Left renal pelvis (tissue), 4 donors: ENCODE measurements at places on chromosomes 2 and 18.

- no peak for DNase-seq
Measured at GRCh38 chr2:68171146-68171545, 13.5 kb downstream of the PNO1 start.

DNA sequence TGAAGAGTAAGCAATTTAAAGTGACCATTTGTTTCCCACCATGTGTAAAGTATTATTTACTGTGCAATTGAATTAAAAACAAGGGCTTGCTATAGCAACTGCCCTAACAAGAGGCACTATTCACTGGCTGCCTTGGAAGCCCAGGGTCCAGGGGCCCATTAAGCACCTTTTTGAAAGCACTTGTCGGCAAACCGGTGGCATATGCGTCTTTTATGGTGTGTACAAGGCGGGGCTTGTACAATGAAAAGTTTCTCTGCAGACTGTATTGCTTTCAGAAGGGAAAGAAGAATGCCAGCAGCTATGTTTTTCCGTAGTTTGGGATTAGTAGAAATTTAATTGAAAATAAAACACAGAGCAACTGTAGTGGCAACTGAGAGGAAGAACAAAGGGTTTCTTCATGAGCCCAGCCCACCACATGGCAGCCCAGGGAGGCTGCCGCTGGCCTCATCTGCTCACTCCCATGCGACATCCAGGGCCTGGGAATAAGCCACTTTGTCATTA lies 279.5 kb upstream of the PARD3B start:
- no peak for DNase-seq

GRCh38 chr2:168255103-168255502 lies 7.7 kb upstream of the STK39 start:
- DNase-seq = no peak

DNA sequence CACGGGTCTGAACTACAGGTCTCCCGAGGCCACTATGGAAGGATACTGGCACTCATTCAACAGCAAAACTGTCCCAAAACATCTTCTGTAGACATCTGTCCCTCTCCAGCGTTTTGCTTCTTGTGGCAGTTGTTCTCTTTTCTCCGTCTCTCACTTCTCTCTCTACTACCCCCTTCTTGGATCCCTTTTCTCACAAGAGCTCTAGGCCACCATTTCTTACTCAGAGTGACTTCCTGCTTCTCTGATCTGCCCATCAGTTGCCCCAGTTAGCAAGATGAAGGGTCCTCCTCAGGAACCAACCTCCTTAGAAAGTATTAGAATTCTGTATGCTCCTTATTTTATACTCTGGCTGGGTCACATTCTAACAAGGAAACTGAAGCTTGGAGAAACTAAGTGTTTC lies 32.6 kb downstream of the BCL2 start:
- no peak for DNase-seq

GRCh38 chr18:13321923-13322322 lies 103.4 kb downstream of the LDLRAD4 start:
- no peak for DNase-seq

DNA sequence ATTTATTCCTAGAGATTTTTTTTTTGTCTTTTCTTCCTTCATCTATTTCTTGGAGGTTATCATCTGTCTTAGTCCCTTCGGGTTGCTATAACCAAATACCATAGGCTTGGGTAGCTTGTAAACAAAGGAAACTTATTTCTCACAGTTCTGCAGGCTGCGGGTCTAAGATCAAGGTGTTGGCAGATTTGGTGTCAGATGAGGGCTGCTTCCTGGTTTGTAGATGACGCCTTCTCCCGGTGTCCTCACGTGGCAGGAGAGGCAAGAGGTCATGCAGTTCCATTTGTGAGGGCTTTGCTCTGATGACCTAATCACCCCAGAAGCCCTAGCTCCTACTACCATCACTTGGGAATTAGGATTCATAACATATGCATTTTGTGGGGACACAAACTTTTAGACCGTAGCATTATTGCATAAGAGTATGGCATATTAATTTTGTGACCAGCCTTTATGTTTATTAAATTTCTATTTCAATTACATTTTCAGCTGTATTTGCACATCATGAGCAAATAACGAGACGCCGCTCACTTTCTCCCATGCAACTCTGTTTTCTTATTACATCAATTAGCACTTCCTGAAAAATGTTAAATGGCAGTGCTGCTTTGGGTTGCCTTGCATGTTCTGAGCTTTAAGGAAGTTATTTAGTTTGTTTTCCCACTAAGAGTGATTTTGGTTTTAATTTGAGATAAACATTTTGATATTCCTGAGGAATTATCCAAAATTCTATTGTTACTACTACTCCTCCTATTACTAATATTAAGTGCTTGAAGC lies 246.4 kb upstream of the HDAC4 start:
- no peak for DNase-seq

GRCh38 chr2:195563857-195564512 lies 93.0 kb upstream of the SLC39A10 start:
- no peak for DNase-seq

- no peak for DNase-seq
Measured at GRCh38 chr2:29519338-29519925, 402.0 kb downstream of the ALK start.

GRCh38 chr2:226754821-226755604 lies 44.6 kb downstream of the IRS1 start:
- no peak for DNase-seq

- no peak for DNase-seq
Measured at GRCh38 chr2:28628987-28629386, 122.6 kb upstream of the PPP1CB start.

DNA sequence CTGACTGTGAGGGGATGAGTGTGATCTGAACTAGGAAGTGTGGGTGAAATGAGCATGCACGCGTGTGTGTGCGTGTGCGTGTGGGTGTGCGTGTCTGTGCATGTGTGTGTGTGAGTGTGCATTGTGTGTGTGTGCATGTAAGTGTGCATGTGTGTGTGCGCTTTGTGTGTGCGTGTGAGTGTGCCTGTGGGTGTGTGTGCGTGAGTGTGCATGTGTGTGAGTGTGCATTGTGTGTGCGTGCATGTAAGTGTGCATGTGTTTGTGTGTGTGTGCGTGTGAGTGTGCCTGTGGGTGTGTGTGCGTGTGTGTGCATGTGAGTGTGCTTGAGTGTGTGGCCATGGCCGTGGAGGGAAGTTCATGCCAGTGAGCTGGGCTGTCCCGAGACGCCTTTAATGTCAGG lies 76.3 kb downstream of the RTP5 start:
- DNase-seq = no peak

DNA sequence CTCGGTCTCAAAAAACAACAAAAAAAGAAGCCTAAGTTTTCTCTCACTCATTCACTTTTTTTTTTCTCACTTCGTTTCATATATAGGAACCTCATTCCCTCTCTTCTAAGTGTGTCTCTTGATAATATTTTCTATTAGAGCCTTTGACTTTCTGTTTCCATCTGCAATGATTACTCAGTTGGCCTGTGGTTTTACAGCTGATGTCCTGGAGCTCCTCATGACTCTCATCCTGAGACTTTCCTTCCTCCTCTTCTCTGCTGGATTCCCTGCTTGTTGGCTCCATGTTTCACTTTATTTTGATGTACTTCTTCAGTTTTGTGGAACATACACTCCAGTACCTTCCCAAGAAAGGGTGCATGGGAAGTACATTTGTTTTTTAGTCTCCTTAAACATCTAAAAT lies 154.2 kb upstream of the GATA6 start:
- DNase-seq = no peak

- no peak for DNase-seq
Measured at GRCh38 chr2:27863146-27863545, 27.0 kb downstream of the RBKS start.

DNA sequence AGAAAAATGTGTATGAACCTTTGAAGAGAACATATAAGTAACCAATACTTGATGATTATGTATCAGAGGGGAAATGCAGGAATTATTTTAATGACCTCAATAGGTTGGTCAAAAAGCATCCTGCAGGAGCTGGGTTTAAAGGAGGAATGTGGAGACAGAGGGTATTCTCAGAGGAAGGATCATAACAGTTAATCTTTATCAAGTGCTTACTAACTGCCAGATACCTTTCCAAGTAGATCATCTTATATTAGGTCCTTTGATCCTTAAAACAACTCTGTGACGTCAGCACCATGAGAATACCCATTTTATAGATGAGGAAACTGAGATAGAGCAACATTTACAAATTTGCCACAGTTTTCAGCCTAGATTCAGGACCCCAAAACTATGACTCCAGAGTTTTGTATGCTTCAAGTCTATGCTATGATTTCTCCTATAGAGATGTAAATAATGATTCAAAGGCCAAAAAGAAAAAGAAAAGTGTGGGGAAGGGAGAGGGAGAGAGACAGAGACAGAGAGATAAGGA lies 3.0 kb downstream of the RFTN2 start:
- no peak for DNase-seq

- DNase-seq = no peak
Measured at GRCh38 chr18:22149710-22150109, 19.7 kb upstream of the GATA6 start.

GRCh38 chr2:100197631-100198153 lies 55.3 kb upstream of the AFF3 start:
- peak; percentile 42 for DNase-seq

GRCh38 chr2:166614503-166614902 lies 120.5 kb upstream of the SCN7A start:
- DNase-seq = no peak

GRCh38 chr2:162014751-162015150 lies 59.3 kb downstream of the DPP4 start:
- no peak for DNase-seq

- no peak for DNase-seq
Measured at GRCh38 chr2:122145856-122146255, 390.4 kb downstream of the TSN start.

GRCh38 chr18:74146756-74147155 lies 878 bp downstream of the FBXO15 start:
- no peak for DNase-seq

DNA sequence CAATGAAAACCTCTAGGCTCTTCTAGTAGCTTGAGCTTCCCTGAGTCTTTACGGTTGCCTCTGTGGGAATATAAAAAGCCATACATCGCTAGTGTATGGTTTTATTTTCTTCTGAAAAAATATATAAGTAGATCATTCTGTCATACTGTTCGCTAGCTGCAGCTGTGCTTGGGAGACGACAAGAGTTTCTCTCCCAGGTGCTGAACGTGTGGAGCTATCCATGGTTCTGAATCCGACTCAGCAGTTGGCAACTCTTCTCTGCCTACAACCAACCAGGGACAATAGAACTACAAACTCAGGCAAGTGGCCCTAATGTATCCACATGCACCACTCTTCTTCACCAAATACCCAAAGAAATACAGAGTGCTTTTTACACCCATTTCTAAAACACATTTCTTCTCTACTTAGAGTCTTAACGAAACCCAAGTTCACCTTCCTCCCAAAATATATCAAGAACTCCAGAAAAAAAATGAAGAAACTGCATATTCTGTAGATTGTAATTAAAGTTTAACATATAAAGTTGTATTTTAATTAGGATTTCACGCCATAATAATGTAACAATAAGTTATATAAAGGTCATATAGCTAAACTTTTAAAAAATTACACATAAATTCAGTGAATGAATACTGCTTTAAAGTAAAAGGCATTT lies 2.2 kb upstream of the KCNH7 start:
- DNase-seq = peak; percentile 75

DNA sequence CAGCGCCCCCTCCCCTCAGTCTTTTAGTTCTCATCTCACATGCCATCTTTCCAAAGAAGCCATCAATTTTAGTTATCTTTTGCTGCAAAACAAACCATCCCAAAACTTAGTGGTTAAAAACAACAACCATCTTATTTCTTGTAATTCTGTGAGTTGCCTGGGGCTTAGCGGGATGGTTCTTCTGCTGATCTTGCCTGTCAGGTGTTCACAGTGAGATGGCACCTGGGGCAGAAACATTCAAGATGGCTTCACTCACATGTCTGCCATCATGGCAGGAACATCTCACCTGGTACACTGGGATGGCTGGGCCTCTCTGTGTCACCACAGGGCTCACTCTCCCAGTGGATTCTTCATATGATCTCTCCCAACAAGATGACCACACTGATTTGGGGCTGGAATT lies 144.5 kb upstream of the MSH6 start:
- no peak for DNase-seq

DNA sequence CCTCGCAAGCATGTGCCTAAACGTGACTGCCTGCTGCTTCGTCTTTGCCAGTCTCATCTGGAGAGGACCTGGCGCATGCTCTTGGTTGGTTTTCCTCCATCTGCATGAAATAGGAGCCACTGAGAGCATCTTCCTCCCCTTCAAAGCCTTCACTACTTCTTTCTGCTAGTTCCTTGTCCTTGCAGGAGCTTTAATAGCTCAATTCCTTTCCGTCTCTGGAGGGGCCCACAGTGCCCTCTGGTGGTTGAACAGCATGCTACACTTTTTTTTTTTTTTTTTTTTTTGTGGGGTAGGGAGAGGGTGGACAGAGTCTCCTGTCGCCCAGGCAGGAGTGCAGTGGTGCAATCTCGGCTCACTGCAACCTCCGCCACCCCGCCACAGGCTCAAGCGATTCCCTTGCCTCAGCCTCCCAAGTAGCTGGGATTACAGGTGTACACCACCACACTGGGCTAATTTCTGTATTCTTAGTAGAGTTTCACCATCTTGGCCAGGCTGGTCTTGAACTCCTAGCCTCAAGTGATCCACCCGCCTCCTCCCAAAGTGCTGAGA lies 59.6 kb downstream of the SP110 start:
- no peak for DNase-seq

DNA sequence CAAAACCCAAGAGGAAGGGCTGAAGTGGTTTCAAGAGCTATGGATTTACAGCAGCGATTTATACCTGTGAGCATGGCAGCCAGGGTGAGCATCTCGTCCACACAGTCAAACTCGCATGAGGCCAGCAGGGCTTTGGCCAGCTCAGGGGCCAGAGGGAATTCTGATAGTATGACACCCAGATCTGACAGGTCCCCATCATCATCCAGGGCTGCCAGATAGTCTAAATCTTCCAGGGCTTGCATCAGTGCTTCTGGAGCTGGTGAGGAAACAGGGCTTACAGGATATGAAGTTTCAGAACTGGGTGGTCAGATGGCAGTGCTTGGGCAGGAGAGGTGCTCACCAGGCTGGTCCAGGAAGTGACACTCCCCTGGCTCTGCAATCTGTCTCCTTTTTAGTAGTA lies 3.5 kb downstream of the DQX1 start:
- no peak for DNase-seq

- no peak for DNase-seq
Measured at GRCh38 chr2:241808721-241809382, at the start of gene NEU4. NEU4 (plus strand) TSS chr2:241809193; CDS start chr2:241814485, 5,292 bp downstream.

DNA sequence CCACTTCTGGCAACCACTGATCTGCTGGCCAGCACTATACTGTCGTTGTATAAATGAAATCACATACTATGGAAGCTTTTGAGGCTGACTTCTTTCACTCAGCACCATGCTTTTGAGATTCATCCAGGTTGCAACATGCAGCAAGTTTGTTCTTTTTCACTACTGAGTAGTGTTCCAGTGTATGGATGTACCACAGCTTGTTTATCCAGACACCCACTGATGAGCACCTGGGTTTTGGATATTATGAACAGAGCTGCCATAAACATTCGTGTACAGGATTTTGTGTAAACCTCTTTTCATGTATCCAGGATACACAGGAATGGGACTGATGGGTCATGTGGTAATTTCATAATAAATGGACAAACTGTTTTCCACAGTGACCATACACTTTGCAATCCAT lies 10.7 kb downstream of the ERCC3 start:
- no peak for DNase-seq

GRCh38 chr2:165560377-165560988 lies 91.0 kb downstream of the CSRNP3 start:
- no peak for DNase-seq
